ENCODE measurements at places on chromosomes 5 and 9.

DNA sequence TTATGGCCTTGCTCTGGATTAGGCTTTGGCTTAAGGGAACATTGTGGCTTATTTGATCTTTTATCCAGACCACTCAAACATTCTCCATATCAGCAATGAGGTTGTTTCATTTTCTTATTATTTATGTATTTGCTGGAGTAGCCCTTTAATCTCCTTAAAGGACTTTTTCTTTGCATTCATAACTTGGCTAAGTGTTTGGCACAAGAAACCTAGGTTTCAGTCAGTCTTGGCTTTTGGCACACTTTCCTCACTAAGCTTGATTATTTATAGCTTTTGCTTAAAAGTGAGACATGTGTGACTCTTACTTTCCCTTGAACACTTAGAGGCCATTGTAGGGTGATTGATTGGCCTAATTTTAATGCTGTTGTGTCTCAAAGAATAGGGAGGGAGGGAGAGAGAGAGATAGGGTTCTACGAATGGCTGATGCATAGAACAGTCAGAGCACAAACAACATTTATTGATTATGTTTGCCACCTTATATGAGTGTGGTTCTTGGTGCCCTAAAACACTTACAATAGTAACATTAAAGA lies 2265.3 kb upstream of the C9orf72 start:
- no peak for DNase-seq

DNA sequence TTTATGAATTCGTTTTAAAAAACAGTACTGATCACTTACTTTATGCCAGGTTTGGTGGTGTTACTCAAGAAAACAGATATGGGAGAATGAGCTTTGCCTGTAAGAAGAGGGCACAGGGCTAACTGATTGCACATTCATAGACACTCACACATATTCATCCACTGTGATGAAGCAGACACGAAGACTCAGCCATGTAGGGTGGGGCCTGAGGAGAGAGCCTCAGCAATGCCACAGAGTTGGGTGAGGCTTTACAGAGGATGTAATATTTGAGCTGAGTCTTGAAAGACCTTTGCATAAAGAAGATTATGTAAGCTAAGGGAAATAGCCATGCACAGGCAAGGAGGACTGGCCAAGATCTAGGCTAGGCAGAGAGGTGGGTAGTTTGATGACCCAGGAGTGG lies 472.8 kb downstream of the PSAT1 start:
- DNase-seq: no peak

- no peak for DNase-seq
Measured at GRCh38 chr5:1037671-1038416, 29.2 kb downstream of the NKD2 start.

DNA sequence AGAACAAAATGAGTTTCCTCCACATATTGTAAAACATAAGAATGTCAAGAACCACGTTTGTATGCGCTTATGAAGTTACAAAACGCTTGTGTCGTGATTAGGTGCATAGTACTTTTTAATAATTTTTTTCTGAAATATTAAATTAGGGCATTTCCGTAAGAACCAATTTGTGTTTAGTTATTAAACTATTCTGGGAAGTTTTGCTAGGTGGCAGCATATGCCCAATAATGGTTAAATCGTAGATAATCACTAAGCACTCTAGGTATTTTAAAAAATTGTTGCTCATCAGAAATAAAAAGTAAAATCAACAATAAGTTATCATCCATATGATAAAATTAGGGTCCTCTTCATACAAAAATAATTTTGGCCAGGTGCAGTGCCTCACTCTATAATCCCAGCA lies 5.4 kb downstream of the SRFBP1 start:
- no peak for DNase-seq

GRCh38 chr9:131324736-131325679 lies 35.5 kb downstream of the PLPP7 start:
- no peak for DNase-seq

GRCh38 chr5:31396611-31397295 lies 135.1 kb downstream of the DROSHA start:
- no peak for DNase-seq

DNA sequence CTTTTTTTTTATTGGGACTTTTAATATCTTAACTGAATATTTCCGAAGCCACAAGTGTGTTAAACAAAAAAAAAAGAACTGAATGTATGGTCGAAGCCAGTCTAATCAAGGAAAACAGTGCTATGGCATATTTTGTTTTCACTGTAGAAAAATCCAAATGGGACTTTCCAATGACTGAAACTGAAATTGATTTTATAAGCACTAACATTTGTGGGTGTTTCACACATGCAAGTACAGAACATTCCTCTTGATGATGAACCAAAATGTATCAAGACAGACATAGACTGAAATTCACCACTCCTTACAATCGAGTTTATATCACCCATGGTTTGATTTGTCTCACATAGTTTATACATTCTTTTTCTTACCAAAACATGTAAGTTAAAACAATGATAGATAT lies 1026.8 kb downstream of the CDH18 start:
- no peak for DNase-seq

GRCh38 chr5:59586841-59587240 lies 306.7 kb downstream of the PDE4D start:
- DNase-seq: no peak

GRCh38 chr5:138553437-138554095 lies 10.5 kb upstream of the ETF1 start:
- no peak for DNase-seq

- no peak for DNase-seq
Measured at GRCh38 chr5:40333459-40334241, 346.1 kb upstream of the PTGER4 start.

- DNase-seq: no peak
Measured at GRCh38 chr5:119009131-119009530, 20.8 kb upstream of the DTWD2 start.

- no peak for DNase-seq
Measured at GRCh38 chr5:55622460-55622859, 87.7 kb upstream of the PLPP1 start.

DNA sequence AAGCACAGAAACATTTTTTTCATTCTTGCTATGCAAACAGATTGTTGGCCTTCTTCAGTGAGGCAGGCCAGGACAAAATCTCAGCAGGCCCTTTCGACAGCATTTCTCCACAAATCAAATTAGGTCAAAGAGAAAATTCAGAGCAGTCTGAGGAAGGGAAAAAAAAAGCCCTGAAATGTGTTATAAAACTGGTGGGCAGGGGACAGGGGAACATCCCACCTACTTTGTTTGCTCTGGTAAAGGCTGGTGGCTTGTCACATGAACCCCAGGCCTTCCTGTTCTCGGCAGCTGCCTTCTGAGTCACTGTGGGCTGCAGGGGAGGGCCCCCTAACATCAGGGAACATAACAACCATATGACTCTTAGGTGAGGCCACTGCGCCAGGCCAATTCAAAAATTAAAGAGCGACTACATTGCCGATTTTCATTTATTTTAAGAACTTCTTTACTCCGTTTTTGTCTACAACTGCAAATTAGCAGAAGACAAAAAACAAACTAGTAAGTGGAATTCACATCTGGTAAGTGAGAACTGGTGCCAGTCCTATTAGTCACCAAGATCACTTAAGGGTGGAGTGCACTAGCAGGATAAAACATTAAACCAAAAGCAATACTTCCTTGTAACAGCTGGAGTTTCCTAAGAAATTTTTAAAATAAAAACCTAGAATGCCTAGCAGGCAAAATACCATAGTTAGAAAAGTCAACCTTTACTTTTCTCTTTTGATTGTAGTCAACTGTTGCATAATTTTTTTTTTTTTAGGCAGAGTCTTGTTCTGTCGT lies 46.2 kb upstream of the DENND4C start:
- peak; percentile 62 for DNase-seq

GRCh38 chr9:1832960-1833359 lies 182.2 kb upstream of the SMARCA2 start:
- no peak for DNase-seq

- DNase-seq: no peak
Measured at GRCh38 chr9:110729641-110730040, 61.0 kb downstream of the MUSK start.

GRCh38 chr5:56432321-56432720 lies 199.2 kb upstream of the ANKRD55 start:
- DNase-seq: no peak

DNA sequence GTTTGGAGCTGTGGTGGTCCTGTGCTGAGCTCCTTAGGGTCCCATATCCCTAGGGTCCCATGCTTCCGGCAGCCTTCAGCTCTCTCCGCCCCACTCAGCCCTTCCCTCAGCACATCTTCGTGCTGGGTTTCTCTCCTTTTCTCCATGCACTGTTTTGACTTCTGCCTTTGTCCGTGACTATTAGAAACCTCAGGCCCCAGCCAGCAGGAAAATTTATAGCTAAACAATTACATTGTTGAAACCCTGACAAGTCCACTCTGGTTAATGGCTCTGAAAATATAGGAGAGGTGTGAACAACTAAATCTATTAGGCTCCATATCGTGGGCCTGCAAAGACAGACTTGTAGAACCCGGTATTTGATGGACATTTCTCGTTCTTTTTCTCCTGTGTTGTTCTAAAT lies 523.7 kb downstream of the CCDC171 start:
- no peak for DNase-seq

GRCh38 chr9:134063571-134064450 lies 4.0 kb downstream of the BRD3 start:
- DNase-seq: no peak

DNA sequence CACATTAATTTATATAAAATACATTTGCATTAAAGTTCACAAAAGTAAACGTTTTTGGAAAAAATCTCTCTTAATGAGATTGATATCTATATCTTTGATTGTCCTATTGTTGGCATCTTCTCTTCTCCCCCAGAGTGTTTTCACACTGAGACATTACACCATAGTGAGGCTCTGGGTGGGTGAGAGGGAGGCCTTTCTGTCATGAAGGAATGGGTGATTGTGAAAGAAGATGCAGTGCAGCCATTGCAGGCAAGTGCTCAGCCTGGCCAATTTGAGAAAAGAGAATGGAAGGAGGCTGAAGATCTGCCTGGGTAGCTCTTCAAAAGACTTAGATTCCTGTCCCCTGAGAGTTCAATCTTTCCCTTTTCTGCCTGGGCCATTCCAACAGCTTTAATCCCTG lies 140.8 kb downstream of the SLC12A2 start:
- no peak for DNase-seq

GRCh38 chr5:87116825-87117512 lies 150.7 kb upstream of the RASA1 start:
- DNase-seq: no peak

- no peak for DNase-seq
Measured at GRCh38 chr9:131776473-131776872, 36.6 kb upstream of the RAPGEF1 start.

DNA sequence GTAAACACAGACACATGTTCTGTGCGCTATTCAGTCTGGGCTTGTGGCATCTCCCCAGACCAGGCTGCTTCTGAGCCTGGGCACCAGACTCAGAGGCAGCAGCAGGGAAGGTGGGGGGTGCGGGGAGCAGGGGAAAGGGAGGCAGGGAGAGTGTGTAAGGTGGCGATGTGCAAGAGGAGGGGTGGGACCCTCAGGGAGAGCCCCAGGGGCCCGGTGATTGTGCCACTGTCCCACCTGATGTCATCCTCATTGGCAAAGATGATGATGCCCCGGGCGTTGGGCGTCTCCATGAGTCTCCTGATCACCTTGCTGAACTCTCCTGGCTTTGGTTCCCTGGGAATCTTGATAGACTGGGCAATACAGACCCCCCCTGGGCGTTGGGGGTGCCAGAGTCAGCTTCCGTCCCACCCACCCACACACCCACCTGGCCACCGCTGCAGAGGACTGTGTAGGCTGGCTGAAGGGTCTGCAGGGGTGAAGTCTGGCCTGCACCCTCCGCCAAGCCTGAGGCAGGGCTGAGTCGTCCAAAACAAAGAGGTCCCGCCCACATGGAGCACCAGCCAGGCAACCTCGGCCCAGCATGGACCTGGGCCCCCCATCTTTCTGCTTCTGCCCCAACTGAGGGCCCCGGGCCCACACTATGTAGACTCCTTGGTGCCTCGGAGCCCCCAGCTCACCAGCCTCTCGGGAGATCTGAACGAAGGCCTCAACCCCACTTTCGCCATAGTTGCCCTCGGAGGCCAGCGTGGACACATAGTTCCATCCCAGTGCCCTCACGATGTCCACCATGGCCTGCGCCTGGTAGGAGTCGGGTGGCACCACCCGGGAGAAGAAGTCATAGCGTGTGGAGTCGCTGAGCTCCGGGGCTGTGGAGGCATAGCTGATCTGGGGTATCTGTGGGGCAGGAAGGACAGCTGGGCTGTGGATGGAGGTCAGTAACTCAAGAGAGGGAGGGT lies 3.7 kb downstream of the GRM6 start:
- DNase-seq: no peak

DNA sequence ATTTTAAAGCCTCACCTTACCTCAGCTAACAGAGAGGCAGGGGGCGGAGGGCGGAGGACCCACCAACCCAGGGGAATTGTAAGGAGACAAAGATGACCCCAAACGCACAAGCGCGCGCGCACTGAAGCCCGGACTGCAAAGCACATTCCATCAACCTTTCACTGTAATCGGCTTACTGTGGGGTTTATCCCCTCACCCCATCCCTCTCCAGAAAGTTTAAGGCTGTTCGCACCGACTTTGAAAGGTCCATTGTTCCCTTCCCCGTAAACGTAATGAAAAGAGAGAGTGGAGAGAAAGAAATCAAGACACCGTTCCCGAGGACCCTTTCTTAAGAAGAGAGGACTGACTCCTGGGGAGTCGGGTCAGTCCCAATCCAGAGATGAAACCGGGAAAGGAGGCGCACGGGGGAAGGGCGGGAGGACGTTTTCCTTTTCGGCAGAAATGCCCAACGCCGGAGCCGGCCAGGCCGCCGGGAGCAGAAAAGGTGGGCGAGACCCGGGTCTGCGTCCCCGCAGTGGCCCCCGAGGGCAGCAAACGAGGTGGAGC lies 464 bp downstream of the CEMIP2 start:
- peak; percentile 21 for DNase-seq

GRCh38 chr9:34629491-34629808 lies 584 bp upstream of the ARID3C start:
- DNase-seq: no peak

- no peak for DNase-seq
Measured at GRCh38 chr9:7869340-7869739, 69.8 kb upstream of the DMAC1 start.

GRCh38 chr9:72322259-72322658 lies 42.7 kb downstream of the ZFAND5 start:
- no peak for DNase-seq

GRCh38 chr5:160317434-160317833 lies 5.1 kb upstream of the CCNJL start:
- no peak for DNase-seq

DNA sequence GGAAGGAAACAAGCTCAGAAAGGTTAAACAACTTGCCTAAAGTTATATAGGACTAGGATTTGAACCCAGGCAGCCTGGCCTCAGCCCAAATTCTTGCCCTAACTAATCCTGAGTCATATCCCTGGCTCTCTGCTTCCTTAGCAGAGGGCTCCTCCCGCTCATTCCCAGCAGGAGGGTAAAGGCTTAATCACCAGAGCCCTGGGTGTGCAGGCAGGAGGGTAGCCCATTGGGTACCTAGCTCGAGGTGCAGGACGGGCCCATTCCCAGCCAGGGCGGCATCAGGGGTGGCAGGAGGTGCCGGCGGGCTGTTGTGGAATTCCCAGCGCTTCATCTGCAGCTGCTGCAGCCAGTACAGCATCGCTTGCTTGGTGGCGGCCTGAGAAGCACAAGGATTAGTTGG lies 3.9 kb downstream of the TBC1D2 start:
- DNase-seq: peak; percentile 80

All from SW 1271 (cell line).